ENCODE measurements at places on chromosomes 11 and 22.

DNA sequence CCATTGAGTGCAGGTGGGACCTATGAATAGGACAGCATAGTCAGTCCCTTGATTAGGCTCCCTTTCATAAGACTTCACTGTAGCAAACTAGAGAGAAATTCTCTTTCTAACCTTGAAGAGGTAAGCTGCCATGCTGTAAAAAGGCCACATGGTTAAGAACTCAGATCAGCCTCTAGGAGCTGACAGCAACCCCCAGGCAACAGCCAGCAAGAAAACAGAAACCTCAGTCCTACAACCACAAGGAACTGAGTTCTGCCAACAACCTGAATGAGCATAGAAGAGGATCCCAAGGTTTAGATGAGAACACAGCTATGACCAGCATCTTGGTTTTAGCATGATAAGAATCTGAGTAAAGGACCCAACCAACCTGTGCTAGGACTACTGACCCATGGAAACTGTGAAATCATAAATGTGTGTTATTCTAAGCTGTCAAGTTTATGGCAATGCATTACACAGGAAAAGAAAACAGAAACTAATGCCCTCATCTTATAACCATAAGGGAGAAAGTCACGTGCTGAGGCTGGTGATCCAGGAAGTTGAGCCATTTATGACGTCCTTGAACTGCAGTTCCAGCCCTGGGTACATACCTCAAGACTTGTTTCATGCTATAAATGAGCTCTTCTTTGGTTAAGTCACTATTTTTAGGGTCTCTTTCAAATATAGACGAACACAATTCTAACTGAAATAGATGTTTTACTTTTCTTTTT is 43.3 kb downstream of the RAB38 start:
- DNase-seq = no peak

DNA sequence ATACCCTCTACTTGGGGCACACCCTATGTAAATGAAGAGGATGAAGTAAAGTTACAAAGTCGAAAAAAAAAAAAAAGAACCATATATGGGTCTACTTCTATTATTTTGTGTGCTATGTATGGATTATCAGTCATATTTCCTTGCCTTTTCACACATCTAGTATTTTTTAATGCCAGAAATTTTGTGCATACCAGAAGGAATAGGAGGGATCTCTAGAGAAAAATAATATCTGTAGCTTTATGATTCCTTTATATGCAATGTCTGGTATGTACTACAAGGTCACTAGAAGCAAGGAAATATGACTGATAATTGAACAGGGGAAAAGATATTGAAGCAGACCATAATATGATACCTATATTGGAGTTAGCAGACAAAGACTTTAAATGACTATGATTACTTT is 713.4 kb downstream of the OPCML start:
- DNase-seq = no peak

- DNase-seq = no peak
Observed at GRCh38 chr11:111209543-111210355, 35.8 kb upstream of the POU2AF2 start.

- no peak for DNase-seq
Observed at GRCh38 chr11:44564166-44564565, 1.3 kb upstream of the CD82 start.

GRCh38 chr11:118313242-118313641 is 8.7 kb downstream of the CD3E start:
- DNase-seq = no peak
